ENCODE measurements at places on chromosomes 5 and 9.
A peak's percentile ranks its signal among the peaks of the same experiment; 100 is the strongest.

DNA sequence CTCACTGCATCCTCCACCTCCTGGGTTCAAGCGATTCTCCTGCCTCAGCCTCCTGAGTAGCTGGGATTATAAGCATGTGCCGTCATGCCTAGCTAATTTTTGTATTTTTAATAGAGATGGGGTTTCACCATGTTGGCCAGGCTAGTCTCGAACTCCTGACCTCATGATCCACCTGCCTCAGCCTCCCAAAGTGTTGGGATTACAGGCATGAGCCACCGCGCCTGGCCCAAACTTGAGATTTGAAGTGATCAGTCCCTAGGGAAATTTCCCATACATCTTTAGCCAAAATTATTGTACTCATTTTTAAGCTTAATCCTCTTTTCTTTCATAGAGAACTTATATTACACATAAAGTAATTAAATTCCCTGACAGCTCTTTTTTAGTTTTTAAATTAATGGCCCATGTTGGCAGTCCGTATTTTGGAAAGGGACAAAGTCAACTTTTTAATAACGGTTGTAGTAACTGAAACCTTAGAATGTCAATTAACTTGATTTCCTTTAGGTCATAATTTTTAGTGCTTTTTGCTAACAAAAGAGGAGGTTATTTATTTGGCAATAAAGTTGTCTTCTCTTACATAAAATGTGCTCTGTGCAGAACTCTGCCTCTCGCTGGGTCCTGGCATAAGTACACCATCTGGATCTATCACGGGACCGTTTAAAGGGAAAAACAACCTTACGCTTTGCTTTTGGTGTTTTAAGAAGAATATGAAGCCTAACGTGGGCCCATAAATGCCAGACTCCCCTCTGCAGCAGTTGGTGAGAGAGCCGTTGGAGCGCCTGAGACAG, 142.3 kb upstream of the OTULINL start:
- DNase-seq = peak; percentile 25

- DNase-seq = no peak
Measured at GRCh38 chr5:164561933-164562872, 1056.8 kb downstream of the MAT2B start.

DNA sequence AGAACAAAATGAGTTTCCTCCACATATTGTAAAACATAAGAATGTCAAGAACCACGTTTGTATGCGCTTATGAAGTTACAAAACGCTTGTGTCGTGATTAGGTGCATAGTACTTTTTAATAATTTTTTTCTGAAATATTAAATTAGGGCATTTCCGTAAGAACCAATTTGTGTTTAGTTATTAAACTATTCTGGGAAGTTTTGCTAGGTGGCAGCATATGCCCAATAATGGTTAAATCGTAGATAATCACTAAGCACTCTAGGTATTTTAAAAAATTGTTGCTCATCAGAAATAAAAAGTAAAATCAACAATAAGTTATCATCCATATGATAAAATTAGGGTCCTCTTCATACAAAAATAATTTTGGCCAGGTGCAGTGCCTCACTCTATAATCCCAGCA, 5.4 kb downstream of the SRFBP1 start:
- DNase-seq = no peak

- no peak for DNase-seq
Measured at GRCh38 chr5:569358-569867, 42.7 kb upstream of the CEP72 start.

DNA sequence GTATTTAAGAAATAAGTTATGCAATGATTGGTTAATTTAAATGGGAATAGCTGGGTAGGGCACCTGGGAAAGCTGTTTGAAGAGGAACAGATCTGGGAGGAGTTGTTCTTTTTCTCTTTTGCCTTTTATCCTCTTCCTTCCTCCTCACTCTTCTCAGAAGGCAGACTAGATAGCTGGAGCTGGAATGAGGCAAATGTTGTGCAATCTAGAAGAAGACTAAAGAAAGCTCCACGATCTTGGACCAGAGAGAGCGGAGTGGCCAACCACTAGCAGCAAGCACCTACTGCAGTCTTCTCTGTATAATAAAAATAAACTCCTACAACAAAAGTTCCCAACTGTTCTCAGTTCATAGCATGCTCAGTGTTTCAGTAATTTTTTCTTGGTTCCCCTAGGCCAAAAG, 19.3 kb downstream of the GLIS3 start:
- no peak for DNase-seq

- no peak for DNase-seq
Measured at GRCh38 chr5:172556971-172557461, 84.0 kb upstream of the NEURL1B start.

DNA sequence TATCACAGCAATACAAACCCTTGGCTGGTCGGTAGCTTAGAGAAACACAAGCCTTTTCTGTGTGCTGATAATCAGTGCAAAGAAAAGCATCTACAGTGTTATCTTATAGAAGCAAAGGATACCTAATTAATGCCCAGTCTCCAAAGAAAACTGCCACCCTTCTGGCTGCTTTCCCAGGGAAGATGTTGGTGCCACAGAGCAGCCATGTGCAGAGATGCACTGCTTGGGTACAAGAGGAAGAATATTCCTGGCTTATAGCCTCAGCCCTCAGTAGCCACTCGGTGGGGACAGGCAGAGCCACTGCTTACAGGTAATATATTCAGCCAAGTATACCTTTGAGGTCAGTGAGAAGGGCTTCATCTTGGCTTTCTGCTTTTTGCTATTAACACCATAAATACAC, 185.3 kb downstream of the PCSK1 start:
- DNase-seq = no peak

- DNase-seq = no peak
Measured at GRCh38 chr5:96818125-96818788, 10.5 kb upstream of the ERAP1 start.

DNA sequence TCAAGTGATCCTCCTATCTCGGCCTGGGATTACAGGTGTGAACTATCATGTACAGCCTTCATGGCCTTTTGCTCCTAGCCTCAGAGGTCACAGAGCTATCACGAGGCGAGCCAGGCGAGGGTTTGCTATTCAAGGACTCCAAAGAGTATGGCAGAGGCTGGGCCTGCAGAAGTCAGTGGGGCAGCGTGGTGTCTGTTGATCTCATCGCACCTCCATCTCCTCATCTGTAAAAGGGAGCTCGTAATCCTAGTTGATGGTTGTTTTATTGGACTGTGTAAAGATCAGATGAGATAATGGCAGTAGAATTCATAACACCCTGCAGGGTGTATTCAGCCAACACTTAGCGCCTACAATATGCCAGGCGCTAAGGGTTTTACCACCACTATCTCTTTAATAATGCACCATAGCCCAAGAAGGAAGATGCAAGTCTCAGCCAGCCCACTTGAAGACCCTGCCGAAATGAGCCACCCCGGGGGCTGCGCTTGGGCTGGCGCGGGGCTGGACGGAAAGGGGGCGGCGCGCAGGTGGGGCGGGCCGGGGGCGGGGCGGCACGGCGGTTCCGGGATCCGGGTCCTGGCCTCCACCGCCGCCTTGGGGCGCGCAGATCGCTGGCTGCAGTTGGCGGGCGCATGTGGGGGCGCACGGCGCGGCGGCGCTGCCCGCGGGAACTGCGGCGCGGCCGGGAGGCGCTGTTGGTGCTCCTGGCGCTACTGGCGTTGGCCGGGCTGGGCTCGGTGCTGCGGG, at the start of gene GALNT12:
Gene GALNT12, plus strand, starts transcription at position 601 of the 744 bp plus-strand sequence. Its CDS starts 29 bp downstream, at position 630.
- DNase-seq = peak; percentile 56

DNA sequence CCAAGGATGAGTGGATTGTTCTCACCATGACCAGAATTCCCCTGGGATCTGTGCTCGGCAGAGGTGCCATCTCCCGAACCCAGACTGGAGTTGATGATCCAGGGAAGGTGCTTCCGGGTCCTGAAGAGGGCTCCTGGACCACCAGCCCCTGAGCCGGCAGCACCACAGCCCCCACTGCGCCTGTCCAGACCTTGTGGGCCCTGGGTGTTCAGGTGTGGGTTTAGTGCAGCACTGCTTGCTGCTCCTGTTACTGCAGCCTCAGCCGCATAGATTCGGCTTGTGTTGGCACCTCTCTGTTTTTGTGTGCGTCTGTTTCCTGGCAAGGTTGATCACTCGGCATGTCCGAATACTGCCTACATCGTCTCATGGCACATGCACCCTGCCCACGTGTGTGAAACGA, 16.3 kb upstream of the NPM1 start:
- DNase-seq = no peak

DNA sequence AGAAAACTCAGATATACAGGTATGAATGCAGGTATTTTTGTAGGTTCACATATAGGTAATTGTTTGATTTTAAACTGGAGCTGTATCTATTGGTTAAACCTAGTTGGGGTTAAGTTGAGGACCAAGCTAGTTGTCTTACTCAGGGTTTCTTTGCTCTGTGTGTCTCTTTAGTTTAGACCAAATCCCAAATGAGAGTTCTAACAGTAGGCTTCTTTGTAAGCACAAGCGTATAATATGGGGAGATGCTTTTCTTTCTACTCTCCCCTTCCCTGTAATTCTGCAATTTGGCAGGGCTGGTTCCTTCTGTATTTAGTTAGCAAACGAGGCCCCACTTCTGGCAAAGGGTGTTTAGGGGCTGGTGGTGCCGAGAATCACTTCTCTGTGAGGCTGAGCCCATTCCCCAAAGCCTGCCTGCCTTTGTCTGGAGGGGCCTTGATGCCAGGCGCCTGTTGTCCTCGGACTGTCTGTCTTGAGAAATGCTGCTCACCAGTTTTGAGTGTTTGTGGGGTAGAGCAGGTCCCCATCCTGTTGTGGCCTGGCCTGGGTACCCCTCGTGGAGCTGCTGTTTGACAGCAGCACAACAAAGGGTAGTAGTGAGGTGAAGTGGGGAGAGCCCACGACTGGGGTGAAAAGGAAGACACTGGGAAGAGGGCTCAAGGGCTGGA, 259.3 kb downstream of the FANCC start:
- no peak for DNase-seq

DNA sequence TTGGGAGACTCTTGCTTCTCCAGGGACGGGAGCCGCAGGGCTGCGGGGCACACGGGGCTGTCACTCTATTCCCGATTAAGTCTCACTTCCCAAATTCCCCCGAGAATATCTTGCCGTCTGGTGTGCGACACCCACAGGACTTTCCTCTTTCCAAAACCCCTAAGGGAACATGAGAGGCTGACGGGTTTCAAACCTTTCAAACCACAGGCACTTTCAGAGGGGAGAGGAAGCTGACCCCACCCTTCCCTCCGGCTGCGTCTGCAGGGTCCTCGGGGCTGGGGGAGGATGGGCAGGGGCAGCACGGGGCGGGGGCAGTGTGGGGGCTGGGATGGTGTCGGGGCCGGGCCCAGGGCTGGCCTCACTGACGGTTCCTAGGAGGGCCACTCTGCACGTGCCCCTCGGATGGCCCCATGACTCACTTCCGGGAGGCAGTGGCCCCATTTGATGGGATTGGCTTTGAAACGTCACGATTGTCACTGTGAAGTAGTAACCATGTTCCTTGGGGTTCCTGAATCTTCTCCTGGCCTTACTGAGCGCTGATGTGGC, 38.2 kb downstream of the SLC9A3 start:
- DNase-seq = peak; percentile 74

- no peak for DNase-seq
Measured at GRCh38 chr5:158676642-158677469, 422.9 kb downstream of the EBF1 start.

GRCh38 chr9:87115785-87116184, 168.5 kb upstream of the GAS1 start:
- DNase-seq = no peak

DNA sequence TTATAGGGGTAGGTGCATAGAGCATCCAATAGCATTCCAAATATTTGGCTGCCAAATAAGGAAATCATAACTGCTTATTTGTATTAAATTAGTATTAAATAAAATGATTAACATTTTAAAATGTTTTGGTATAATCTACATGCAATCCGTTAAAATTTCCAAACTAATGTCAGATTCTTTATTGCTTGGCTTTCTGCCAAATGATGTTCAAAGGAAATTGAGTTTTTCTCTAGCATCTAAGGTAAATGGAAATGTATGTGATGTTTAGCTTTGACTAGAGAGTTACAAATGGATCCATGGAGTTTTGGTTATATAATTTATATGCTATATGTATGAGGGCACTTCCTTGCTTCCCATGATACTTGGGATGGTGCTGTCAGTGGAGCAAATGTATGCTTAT, 121.7 kb downstream of the ZCCHC7 start:
- DNase-seq = no peak

- DNase-seq = peak; percentile 33
Measured at GRCh38 chr5:17218353-17219005, 1.0 kb downstream of the BASP1 start.

GRCh38 chr5:71778678-71779276, 59.7 kb downstream of the CARTPT start:
- no peak for DNase-seq

DNA sequence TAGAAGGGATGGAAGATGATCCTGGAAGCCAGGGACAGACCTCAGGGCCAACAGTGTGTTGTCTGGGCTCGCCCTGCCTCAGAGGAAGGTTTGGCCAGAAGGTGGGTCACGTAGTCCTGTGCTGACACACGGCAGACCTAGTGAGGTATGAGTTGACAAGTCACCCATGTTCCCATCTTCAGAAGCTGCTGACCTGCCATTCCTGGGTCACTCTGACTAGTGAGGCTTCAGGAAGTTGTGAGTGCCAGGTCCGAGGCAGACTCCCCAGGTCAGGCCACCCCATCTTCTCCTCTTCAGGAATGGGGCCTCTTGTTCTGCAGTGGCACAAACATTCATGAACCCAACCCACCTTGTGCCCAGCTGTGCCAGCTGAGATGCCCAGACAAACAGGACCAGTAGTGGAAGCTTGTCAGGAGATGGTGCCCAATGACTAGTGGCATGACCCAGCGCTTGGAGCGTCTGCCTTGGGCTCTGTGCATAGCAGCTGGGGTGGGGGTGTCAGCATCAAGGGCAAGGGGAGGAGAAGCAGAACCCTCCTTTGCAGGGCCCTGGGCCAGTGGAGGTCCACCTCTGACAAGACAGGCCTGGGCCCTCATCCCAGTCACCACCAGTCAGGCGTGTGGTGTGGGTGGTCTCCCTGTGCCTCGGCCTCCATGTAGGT, 16.8 kb upstream of the ANGPTL2 start:
- no peak for DNase-seq

GRCh38 chr5:57642066-57642465, 159.5 kb upstream of the ACTBL2 start:
- no peak for DNase-seq

DNA sequence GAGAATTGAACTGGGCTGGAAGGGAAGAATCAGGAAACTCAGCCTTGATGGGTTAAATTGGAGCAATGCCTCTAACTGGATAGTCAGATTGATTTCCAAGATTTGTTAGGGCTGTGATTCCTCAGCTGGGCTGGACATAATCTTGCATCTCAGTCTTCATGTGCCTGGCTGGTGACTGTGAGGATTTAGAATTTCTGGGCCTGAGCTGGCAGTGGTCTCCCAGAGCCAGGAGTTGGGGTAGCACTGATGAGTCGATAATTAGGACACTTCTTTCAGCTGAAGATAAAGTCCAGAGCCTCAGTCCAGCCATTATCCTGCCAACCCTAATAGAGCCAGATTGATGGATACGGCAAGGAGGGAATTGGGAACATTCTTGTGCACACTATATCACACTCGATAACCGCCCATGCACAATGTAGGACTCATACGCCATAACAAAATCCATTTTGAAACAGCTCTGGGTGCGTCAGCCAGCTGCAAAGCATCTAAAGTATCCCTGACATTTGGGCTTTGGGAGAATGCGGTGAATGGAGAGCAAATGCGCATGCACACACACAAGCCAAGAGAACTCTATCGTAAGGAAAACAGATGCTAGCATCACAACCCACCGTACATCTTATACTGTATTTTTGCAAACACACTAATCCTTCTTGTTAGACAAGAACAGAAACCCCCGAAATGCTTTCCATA, 405.1 kb upstream of the KLF4 start:
- no peak for DNase-seq

- no peak for DNase-seq
Measured at GRCh38 chr5:172715421-172715780, 55.6 kb downstream of the DUSP1 start.

GRCh38 chr5:38297830-38298608, 39.7 kb downstream of the EGFLAM start:
- DNase-seq = no peak
